ENCODE measurements at places on chromosomes 7 and 10. TPM values are rescaled to one million over a fixed set of nuclear protein-coding genes. Genes with fewer than 3 reads are reported as not detected.

The METTL27 gene
- 1.3 TPM for total RNA-seq

The POU6F2 gene
- 0.17 TPM for total RNA-seq

The ST8SIA6 gene
- total RNA-seq: not detected

DNA sequence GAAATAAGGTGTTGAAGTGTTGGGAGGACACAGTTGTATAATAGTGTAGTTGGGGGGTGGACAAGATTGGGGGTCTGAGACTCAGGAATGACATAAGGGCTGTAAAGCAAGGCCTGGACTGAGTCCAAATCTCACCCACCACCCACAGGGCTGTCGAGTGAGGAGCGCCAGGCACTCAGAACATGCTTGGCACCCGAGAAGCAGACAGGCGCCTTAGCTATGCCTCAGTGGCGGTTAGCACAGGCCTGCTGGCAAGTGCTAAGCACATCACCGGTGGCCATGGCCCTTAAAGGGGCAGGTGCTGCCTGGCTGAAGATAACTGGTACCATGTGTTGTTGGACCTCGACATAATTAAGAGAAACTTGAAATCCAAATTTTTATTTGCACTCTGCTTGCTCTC, 90.7 kb downstream of the COL13A1 start:
- no peak for DNase-seq

DNA sequence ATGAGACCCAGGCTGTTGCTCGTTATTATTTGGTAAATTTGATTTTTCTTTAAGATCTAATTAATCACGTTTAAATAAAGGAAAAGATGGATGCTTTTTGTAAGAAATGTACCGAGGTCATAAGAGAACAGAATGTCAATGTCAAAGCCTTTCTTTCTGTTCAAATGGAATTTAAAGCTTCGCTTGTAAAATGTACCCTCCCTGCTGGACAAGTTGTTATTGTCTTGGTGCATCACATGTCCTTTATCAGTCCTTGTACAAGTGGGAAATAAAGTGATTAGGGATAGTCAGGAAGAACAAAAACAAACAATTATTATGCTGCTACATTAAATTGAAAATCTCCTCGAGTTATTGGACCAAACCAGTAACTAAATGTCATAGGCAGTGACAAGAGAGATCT, 363.2 kb downstream of the PHTF2 start:
- no peak for DNase-seq

- peak; percentile 41 for DNase-seq
Measured at GRCh38 chr10:1233031-1233430, 176.8 kb downstream of the WDR37 start.

DNA sequence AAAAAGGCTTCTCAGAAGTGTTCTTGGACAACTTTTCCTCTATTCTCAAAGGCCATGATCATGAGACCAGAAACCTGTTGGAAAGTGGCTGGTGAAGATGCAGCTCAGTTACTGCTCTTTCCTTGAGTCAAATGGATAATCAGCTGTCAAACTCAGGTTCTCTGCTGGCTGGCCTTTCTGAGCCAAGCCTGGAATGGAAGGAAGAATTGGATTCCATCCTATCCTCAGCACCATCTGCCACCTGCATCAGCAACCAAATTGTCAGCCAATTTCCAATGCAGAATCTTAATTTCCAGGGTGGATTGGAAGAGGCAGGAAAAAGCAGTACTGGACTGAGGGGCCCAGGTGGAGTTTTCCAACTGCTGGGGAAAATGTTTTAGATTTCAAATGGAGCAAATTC, 631.7 kb downstream of the KCNMA1 start:
- DNase-seq: no peak

- DNase-seq: no peak
Measured at GRCh38 chr7:106997487-106998271, 46.8 kb upstream of the PRKAR2B start.

GRCh38 chr7:150435047-150435389, 15.4 kb upstream of the GIMAP8 start:
- no peak for DNase-seq

- DNase-seq: no peak
Measured at GRCh38 chr10:72011468-72011867, 47.3 kb downstream of the CHST3 start.
